G401 (cell line): ENCODE measurements at places on chromosomes 7 and 10.

- DNase-seq = no peak
Observed at GRCh38 chr7:45663167-45663921, 89.2 kb downstream of the ADCY1 start.

- DNase-seq = no peak
Observed at GRCh38 chr10:9096288-9096687, 1041.8 kb downstream of the GATA3 start.

- no peak for DNase-seq
Observed at GRCh38 chr10:104142081-104142480, 20.1 kb downstream of the SFR1 start.

- DNase-seq = no peak
Observed at GRCh38 chr10:79381804-79382221, 34.5 kb downstream of the PPIF start.

DNA sequence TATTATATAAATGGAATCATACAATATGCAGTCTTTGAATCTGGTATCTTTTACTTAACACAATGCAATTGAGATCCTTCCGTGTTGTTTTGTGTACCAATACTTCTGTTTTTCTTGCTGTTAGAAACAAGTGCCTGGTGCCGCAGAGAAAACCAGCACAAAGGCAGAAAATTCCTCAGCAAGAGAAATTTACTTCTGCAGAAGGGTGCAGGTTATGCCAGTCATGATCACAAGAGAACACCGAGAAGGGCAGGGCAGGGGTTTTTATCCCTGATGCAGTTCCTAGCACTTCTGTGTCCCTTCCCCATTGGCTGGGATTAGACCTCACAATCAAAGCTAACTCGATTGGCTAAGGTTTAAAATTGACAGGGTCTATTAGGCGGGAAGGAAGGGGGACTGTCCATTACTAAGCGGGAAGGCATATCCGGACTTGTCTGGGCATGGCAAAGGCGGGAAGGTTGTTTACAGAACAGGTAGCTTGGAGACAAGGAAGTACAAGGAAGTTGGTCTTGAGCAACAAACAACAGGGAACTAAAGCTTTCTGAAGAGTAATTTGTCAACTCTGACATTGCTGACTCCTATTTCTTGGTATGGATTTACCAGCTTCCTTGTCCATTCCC lies 2.4 kb upstream of the ZNF33B start:
- no peak for DNase-seq

DNA sequence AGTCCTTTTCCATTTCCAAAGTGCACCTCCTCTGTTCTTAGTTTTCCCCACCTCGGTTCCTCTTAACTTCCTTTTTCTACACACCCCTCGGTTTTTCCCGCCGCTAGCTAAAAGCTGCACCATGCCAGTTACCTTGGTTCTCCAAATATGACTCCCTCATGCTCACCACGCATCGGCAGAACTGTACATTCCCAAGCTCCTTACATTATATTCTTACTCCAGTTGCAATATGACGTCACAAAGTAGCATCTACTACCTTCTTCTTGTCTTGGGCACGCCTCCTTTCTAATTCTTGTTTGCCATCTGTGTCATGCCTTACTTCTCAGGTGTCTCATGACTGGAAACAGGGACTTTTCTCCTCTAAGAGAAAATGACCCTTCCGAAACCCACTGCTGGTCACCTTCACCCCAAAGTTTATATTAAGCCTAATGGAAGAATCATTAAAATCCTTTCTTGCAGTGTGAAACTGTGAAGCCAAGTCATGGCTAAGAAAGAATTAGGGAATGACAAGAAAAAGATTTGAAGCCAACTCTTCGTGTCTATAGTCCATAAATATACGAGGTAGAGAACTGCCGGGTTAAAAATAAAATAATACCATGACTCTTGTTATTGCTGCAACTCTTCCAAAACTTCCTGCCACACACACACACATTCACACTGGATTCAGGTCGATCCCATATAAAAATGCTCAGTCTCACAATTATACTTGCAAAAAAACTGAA lies 1.7 kb downstream of the ESYT2 start:
- DNase-seq = no peak

DNA sequence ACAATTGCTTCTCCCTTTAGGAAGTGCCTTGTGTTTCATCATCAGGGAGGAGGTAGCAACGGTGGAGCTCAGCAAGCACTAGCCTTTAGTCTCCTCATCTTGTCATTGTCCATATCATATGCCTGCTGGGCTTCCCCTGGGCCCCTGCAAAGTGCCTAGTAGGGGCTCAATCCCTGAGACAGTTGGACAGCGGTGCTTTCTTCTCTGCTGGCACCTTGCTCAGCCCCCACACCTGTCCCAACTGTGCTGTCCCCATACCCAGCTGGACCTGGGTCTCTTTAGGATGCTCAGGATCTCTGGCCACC lies 5.5 kb downstream of the SMARCD3 start:
- no peak for DNase-seq

- DNase-seq = no peak
Observed at GRCh38 chr7:64614812-64615211, 51.1 kb upstream of the ZNF107 start.

DNA sequence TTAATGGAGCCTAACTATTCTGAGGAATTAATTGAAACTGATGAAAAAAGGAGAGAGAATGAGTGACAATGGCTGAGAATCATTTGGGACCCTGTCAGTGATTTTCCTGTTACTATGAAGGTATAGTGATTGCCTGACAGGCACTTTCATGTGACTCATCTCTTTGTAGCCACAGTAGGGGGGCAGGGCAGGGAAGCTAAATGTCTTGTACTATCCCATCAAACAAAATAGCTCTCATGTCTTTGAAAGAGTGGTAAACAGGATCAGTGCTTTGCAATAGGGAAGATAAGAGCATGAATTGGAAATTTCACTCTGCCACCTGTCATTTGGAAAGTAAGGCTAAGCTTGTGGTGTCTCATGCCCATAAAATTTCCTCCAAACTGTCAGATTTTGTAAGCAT lies 94.5 kb upstream of the GSDME start:
- no peak for DNase-seq

DNA sequence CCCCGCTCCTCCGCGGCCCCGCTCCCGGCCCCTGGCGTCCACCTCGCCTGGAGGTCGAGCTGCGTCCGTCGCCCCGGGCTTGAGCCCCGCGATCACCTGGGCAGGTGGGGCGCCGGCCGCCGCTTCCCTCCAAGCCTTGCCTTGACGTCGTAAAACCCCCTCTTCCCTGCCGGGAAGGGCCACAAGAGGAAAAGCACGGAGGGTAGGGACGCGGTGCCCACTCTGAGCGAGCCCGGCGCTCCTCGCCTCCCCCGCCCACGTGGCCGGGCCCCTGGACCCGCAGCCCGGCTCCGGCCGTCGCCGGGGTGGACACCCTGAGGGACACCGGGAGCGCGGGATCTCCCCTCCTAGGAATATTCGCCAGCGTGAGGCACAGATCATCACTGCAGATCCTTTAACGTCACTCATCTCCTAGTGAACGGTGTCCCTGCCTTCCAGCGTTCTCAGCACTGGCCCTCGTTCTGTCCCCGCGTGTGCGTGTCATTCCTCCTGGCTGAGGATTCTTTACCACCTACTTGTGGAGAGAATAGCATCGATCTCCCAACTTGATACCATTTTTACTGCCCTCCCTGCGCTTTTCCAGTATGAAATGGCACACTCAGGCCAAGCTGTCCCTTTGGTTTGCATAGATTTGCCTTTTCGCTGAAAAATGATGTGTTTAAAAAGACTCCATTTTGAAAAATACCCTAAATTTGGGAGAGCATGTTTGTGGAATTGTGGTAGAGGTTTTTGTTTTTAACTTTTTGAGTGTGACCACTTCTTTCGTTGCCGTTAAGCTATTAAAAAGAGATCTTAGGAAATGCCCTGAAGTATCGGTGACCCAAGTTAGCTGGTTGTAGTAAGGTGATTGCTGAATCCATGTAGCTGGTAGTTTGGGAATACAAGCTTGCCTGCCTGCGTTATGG lies 649 bp downstream of the ACTR3B start:
- DNase-seq = peak; percentile 61

GRCh38 chr7:55570939-55571338 lies 1.4 kb downstream of the VOPP1 start:
- DNase-seq = no peak

DNA sequence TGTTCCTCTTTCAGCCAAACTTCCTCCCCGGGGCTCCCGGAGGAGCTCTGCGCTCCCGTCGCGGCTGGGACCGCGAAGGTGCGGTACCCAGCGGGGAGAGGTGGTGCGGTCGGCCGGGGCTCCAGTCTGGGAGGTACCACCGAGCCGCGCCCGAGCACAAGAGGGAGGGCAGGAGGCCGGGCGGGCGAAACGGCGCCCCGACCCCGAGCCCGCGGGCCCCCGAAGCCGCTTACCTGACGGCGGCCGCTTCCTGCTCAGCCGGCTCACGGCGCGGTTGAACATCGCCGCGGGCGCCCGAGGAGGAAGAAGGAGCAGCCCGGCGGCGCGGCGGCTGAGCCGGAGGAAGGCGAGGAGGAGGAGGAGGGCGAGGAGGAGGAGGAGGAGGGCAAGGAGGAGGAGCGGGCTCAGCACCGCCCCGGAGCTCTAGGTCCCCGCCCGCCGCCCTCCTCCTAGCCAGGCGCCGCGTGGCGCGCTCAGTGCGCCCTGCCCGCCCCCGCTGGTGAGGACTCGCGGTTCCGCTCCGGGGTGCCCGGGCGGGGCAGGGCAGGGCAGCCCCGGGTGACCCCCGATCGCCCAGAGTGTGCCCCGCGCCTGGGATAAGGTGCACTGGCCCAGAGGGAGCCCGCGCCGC lies at the start of gene RGS10:
TSS of gene RGS10 (minus strand) at position 363 of the 631 bp plus-strand sequence. CDS start at position 282, 81 bp downstream.
- peak; percentile 13 for DNase-seq

DNA sequence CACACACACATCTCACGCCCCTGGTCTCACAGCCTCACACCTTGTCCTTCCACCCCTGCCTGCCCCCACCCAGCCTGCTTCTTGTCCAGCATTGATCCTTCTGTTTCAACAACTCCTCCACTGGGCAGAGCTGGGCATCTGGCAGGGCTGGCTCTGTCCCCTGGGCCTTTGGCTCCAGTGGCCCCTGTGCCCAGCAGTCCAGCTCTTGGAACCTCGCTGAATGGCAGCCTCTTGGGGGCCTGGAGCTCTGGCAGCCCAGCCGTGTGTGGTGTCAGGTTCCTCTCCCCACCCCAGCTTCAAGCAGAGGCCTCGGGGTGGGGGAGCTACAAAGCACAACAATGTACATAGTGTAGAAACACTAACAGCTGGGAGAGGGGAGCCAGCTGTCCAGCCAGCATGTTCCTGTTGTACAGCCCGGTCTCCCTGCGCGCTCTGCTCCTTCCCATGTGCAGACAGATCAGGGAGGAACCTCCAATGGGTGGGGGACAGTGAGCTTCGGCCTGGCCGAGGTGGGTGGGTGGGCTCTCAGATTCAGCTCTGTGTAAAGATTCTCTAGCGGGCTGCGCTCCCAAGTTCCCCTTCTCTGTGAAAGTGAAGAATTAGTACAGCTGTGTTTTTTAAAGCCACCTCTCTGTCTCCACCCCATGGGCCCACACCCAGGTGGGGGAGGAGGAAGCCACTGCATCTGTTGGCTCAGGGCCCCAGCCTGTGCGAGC lies 19.4 kb downstream of the ZMIZ2 start:
- no peak for DNase-seq

DNA sequence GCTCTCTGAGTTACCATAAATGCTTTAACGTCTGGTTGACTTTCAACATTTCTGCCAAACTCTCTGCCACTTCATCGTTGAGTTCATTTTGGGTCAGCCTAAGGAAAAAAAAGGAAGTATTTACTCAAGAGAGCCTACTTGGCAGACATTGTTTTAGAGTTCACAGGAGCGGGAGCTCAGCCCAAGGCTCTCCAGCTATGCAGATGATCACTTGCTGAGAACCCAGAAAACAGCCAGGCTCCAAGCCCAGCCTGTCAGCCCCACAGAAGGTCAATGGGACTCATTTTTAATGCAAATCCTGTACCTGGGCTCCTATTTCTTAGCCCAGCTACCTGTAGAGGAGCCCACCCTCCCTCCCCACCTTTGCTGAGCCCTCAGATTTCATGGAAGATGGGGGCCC lies 45.5 kb downstream of the NOD1 start:
- peak; percentile 71 for DNase-seq

DNA sequence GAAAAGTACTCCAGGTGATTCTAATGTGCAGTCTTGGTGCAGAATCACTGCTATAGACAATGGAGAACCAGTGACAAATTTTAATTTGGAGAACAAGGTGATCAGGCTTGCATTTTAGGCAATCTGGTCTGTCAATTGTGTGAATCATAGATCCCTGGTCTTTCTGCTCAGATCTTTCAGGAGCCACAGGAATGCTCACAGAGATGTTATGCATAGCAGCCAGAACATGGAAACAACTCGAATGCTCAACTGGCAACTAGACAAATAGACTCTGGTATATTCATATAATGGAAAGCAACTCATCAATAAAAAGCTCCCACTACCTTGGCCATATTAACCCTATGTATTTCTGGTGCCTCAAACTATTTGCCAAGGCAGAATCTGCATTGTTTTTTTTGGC lies 209.1 kb downstream of the PHF14 start:
- no peak for DNase-seq

DNA sequence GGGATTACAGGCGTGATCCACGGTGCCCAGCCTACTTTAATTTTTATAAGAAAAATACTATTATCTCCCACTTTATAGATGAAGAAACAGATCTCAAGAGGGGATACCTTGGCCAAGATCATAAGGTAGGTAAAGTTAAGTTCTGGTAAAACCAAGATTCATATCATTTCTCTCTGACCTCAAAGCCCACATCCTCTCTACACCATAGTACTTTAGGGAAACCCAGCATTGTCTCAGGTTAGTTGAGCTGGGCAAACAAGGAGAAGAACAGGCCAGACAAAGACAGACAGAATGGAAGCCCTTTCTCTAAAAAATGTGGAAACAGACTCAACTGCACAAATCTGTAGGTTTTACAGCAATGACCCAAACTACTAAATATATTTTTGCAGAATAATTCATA lies 197.7 kb upstream of the FRMD4A start:
- no peak for DNase-seq

DNA sequence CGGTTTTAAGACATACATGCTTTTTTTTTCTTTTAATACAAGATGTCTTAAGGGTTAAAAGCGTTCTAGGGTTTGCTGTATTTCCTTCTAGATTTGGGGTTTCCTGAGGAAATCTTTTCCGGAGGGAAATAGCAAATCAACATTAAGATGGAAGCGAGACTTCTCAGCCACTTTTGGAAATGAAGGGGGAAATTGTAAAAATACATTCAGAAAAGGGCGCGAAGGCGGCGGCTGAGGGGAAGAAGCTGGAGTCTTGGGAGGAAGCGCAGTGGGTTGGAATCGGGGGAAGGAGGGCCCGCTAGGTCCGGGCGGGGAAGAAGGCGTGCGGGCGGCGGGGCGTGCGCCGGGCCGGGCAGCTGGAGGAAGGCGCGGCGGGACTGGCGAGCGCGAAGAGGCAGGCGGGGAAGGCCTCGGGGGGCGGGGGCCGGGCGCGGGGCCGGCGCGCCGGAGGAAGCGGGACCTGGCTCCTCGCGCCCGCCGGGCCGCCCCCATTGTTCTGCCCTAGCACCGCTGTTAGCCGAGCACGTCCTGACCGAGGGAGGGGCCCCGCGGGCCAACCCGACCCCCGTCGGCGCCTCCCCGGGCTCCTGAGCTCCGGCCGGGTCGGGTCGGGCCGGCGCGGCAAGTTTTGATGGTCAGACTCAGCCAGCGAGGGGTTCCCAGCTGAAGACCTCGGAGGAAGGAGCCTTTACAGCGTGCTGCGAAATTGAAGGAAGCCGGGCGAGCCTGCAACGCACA lies 1.5 kb upstream of the SKIDA1 start:
- peak; percentile 68 for DNase-seq

- DNase-seq = no peak
Observed at GRCh38 chr10:87613751-87614150, 45.9 kb upstream of the PAPSS2 start.

GRCh38 chr10:92604841-92605240 lies 11.9 kb downstream of the KIF11 start:
- DNase-seq = no peak
